ENCODE measurements at places on chromosomes 3 and 15.

DNA sequence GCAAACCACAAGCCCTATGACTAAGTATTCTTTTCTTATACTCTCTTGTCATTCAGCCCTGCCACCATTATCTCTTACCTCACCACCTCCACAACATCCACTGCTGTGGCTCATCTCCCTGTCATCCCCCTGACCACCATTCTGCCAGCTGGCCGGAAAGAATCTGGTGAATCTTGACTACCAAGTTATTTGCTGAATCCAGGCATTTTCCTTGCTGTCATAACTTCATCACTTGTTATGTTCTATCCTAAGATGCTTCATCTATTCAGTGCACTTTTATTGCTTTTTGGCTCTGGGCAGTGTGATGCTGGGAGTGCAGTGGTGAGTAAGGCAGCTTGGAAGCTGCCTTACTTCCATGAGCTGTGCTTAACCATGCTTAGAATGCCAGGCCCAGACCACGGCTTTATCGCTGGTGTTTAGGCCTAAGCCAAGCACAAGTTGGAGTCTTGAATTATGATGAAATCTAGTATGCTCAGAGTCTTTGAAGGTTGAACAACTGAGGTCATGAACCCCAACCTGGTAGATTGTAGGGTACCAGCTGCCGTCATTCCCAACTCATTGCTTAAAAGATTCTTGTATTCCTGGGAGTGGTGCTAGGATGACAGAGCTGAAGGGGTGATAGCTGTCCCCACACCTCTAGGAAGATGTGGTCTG, 27.0 kb upstream of the APH1B start:
- no peak for DNase-seq

DNA sequence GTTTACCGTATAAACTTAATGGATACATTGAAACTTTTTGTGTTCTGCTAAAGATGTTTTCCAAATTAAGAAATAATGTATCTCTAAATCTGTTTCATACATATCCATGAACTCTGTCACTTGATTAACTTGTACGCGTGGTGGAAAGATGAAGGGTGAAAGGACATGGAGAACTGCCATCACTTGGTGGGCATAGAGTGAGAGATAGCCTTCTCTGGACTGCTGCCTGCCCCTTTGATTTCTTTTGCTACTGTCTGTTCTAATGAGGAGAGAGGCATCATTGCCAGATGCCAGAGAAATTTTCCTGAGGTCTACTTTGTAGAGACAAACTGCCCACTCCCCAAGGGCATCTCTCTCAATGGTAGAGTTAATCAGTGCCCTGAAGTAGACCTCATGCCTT, 120.5 kb downstream of the SLMAP start:
- no peak for DNase-seq

GRCh38 chr3:1195947-1196346, 103.1 kb downstream of the CNTN6 start:
- no peak for DNase-seq

DNA sequence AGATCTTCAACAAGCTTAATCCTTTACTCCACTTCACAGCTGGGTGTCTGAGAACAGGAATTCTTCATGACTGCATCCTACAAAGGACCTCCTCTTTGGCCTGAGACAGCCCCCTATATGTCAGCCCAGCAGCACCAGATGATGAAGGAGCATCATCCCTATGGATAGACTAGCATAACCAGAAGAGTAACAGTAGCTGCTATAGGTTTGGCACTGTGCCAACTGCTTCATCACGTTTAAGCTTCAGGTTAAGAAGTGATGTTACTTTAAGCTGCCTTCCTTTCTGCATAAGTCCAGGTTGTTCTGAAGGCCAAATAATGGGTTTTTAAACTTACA, 50.6 kb downstream of the CMSS1 start:
- peak; percentile 42 for DNase-seq

DNA sequence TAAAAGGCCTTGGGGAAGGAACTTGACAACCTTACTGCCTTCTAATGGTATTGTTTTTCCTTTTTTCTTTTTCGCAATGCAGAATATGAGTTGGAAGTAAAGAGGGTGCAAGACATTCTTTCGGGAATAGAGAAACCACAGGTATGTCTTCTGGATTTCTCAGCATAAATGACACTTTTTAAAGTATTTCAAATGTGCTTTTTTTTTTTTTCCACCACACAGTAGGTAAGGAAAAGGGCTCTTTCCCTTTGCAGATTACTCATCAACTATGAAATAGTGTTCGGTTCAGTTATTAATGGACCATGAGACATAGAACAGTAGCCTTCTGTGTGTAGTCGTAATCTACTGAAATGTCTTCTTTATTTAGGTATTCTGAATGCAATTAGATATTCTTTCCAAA, 162.4 kb downstream of the GHSR start:
- no peak for DNase-seq

DNA sequence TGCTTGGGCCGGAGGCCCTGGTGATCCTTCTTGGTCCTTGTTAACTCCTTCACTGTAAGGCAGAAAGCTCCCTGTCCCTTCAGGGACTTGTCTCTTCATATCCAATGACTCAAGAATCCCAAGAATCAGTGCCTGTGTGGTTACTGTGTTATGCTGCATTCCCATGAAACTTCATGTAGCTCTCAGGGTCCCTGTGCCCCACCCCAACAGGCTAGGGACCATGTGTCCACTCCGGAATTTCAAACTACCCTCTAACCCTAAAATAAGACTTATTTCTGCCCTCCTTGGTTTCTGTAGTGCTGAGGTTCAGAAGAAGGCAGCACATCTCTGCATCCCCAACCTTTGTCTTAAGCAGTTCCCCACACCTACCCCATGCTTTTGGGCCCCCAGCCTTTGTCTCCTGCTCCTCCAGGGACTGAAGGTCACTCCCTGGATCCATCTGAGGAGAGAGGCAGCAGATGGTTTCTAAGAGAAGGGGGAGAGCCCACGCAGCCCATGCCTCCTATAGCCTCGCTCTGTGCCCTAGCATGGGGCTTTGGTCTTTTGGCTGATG, 531 bp upstream of the MAP1A start:
- DNase-seq: peak; percentile 51

- DNase-seq: peak; percentile 27
Observed at GRCh38 chr15:80760960-80761359, 18.2 kb upstream of the CEMIP start.

DNA sequence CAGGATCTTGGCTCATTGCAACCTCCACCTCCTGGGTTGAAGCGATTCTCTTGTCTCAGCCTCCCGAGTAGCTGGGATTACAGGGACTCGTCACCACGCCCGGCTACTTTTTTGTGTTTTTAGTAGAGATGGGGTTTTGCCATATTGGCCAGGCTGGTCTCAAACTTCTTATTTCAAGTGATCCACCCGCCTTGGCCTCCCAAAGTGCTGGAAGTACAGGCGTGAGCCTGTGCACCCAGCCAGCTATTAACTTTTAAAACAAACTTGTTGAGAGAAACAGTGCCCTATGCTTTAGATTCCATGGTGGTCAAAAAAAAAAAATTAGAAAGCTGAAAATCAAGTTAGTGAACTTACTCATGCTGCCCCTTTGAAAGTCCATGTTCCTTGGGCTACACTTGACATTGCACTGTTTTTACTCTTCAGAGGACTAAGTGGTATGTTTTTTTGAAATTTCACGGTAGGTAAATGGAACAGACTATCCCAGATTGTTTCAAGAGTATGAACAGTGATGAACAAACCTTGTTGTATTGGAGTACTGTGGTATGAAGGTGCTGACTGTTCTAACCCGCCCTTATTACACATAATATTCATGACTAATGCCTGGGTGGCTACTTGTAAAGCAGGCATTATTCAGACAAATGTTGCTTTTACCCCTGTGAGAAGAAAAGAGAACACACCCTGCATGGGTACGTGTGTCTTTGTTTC, 206.9 kb downstream of the KLHL25 start:
- no peak for DNase-seq

GRCh38 chr3:126630020-126630419, 24.9 kb downstream of the TXNRD3 start:
- DNase-seq: no peak

DNA sequence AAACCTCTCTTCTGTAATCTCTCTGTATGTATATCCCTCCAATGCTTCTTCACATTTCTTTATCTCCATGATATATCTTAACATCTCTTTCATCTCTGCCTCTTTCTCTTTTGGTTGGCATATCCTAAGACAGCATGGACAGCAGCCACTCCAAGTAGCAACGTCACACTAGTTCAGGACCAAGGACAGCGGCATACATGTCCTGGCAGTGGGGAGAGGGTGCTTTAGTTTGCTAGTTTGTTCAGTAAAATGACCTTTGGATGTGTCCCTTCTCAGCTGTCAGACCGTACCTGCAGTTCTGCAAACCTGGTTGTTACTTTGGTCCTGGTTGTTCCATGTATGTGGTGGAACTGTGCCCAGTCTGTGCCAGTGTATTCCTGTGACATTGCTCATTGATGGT, 225.6 kb upstream of the ROPN1 start:
- peak; percentile 94 for DNase-seq

GRCh38 chr3:42177068-42177800, 86.1 kb downstream of the TRAK1 start:
- no peak for DNase-seq

- no peak for DNase-seq
Observed at GRCh38 chr3:64856106-64856505, 168.3 kb upstream of the ADAMTS9 start.

- no peak for DNase-seq
Observed at GRCh38 chr3:46667061-46667621, 26.3 kb downstream of the ALS2CL start.

GRCh38 chr15:88636050-88636449, 2.8 kb upstream of the ISG20 start:
- DNase-seq: no peak

GRCh38 chr15:86522721-86523120, 443.1 kb downstream of the AGBL1 start:
- no peak for DNase-seq

DNA sequence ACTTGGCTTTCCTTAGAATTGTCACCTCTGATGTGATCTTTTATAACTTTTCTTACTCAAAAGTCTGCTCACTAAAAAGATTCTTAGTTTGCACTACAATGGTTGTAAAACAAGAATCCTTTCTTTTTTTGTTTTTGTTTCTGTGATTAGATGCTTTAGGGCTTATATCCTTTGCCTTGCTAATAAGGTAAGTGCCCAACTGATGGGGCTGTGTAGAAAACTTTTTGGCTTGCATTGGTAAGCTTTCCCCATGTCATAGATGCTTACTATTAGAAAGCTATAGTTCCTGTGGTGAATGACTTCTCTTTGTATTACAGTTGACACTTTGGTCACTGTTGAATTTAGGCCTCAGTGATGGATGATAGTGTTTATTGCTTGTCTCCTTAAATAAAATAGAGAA, 5.1 kb downstream of the ABHD5 start:
- no peak for DNase-seq

DNA sequence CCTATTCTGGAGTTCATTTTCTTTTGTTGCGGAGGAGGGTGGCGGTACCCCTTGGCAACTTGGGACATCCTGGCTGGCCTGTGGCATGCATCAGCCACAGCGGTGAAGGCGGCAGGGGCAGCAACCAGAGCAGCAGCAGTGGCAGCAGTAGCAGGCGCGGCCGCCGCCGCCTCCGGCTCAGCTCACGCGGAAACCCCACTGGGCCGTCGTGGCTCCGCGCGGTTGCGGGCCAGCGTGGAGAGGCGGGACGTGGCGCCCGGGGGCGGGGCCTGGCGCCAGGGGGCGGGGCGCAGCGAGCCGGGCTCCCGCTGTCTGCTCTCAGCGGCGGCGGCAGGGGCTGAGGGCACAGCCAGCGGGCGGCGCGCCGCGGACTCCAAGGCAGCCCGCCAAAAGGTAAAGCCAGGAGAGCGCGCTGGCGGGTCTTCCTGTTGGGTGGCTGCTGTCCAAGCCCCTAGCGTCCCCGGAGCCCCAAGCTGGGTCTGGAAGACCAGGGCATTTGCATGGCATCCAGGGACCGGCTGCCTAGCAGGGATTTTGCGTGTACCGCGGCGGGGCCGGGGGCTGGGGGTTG, 334.4 kb upstream of the THRB start:
- peak; percentile 64 for DNase-seq

GRCh38 chr15:70412794-70413193, 315.1 kb upstream of the TLE3 start:
- no peak for DNase-seq

DNA sequence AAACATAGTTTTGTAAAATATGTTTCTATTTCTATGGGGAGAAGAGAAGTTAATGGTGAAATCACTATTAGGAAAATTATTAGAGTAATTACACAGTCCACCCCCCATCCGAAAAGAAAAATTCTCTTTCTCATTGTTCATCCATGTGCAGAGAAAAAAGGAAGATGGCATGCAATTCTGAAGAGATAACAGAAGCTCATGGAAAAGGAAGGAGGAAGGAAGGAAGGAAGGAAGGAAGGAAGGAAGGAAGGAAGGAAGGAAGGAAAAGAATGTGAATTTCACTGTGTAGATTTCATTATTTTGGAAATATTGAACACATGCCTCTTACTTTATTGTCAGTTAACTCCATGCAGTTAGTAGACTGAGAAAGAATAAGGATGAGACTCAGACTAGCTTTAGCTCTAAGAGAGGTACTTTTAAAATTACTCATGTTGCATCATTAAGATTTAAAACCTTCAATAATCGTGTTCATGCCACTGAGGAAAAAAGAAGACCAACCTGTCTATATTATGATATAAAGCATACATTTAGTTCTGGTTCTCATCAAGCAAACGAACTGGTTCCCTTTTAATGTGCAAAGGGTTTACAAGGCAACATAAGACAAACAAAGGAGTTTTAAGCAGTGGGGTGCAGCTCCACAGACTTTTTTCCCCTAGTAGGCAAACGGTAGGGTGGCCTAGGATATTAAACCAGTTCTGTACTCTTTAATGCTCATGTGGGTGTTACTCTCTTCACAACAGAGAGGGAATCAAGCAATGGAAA, 379.6 kb downstream of the FOXP1 start:
- DNase-seq: no peak

GRCh38 chr3:9809239-9809614, 835 bp upstream of the TTLL3 start:
- no peak for DNase-seq

DNA sequence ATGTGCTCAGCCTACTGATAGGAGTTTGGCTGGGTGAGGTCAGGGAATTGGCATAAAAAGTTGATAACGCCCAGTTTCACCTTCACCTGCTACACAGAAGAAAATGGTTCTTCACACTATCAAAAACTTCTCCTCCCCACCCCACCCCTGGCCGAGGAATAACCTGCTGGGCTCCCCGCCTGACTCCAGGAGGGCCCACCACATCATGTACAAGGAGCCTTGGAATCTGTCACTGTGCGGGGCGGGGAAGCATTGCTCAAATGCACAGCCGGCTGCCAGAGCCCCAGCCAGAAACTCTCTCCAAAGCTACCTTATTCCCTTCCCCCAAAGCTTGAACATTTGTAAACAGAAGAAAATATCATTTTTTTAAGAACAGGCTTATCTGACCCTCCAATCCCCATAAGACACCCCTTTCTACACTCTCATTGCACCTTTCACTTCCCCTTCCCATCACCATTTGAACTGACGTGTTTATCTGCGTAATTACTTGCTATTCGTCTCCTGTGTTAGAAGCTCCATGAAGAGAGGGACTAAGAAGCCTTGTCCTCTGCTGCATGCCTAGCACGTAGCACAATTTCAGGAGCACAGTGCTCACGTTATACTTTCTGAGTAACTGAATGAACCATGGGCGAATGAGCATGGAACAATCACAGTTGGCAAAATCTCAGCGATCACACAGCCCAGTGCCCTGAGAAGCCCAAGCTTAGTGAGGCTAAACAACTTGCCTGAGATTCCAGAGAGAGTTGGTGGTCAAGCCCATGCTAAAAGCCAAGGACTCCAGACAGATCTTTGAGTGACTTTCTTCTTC, 82.9 kb downstream of the HES1 start:
- DNase-seq: no peak
